Omental fat pad (tissue), 4 donors: ENCODE measurements at places on chromosomes 11 and 22. TPM values are rescaled to one million over a fixed set of nuclear protein-coding genes. Genes with fewer than 3 reads are reported as not detected.

PRR33 gene
- not detected for total RNA-seq

CDKN1C gene
- 144 TPM for total RNA-seq

RAD9A gene
- 9.7 TPM for total RNA-seq

RAB3IL1 gene
- 37.8 TPM for total RNA-seq

MUC2 gene
- not detected for total RNA-seq

DNA sequence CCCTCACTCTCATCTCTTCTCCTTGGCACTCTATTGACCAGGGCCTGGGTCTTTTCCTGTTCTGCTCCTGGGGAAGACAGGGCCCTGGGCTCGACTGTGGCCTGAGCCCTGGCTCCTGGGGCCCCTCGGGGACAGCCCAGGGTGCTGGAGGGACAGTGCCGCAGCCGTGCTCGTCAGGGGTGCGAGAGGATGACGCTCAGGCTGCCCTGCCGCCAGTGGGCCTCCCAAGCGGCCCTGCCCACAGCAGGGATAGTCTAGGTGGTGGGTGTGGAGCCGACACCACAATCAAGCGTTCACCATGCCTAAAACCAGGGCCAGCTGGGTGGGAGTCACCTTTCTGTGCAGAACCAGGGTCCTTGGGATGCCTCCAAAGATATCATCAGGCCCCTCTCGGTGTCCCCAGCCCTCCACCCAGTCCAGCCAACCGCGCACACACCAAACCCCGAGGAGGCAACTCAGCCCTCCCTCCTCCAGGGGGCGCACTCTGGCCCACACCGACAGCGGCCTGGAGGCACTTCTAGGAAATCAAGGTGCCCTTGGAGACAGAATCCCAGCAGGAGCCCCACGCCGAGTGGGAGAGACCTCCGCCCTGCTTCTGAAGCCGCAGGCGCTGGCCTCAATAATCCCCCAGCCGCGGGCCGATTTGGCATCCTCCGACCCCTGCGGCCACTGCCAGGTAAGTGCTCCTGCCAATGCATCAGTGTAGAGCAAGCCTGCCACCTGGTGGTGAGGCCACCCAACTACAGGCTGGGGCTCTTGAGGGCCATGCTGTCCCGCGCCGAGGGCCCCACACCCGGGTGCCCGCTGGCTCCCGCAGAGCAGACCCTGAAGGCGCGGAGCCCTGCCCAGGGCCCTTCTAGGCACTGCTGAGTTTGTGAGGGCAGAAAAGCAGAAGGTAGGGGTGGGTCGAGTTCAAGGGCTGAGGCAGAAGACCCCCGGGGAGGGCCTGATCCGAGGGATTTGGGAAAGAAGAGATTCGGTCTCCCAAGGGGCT is 496.4 kb downstream of the BUD13 start:
- peak; percentile 61 for DNase-seq

DNA sequence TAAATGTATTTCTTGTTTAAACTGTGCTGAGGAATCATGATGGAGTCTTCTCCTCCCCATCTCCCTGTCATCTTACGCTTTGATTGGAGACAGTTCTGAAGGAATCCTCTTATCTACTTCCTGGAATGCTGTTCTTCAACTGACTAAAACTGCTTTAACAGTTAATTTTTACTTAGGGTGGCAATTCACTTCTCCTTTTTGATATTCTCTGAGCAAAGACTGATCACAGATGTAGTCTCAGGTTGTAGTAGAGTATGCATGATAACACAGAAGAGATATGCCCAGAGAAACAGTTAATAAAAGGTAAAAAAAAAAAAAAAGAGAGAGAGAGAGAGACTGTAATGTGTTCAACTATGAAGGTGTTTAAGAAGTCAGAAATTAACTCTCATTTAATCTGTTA is 1.4 kb upstream of the CASP5 start:
- DNase-seq, result no peak

GRCh38 chr11:114348200-114349191 is 51.8 kb downstream of the C11orf71 start:
- no peak for DNase-seq

DNA sequence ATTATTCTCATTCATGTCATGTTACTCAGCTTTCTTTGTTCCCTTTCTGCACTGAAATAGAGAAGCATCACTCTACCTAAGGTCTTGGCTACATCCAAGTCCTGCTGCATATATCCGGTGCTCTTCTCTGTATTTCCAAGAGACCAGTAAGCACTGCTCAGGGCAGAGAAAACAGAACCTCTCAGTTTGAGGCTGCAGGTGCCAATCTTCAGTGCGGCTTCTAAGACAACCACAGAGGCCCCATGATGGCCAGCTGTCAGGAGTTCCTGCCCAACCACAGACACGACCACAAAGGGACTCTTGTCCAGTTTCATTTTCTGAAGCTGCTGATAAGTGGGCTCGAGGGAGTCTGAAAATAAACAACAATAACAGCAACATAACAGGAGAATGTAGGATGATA is 378.4 kb upstream of the PITPNB start:
- DNase-seq, result no peak

DNA sequence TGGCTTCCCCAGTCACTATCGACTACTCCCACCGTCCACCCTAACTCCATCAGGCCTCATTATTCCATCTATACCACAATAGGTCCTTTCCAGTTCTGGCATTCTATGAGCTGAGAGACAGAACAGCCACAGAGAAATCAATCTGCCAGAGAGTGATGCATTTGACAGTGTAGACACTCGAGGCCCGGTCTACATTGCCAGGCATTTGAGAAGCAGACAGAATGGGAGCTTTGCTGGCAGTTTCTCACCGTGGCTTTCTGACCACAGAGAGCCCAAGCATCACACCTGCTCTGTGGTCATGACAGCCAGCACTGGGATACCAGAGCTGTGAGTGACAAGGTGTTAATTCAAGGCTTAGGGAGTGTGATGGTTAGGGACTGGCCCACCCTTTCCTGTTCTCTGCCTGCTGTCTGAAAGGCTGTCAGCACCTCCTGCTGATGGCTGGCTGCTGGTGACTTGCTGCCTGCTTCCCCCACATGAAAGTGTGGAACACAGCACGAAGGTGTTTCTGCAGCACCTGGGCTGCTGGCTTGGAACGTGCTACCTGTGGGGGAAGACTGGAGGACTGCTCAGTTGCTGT is 137.8 kb downstream of the KIRREL3 start:
- DNase-seq, result no peak

- no peak for DNase-seq
Observed at GRCh38 chr11:114155116-114155515, 95.6 kb downstream of the ZBTB16 start.

DNA sequence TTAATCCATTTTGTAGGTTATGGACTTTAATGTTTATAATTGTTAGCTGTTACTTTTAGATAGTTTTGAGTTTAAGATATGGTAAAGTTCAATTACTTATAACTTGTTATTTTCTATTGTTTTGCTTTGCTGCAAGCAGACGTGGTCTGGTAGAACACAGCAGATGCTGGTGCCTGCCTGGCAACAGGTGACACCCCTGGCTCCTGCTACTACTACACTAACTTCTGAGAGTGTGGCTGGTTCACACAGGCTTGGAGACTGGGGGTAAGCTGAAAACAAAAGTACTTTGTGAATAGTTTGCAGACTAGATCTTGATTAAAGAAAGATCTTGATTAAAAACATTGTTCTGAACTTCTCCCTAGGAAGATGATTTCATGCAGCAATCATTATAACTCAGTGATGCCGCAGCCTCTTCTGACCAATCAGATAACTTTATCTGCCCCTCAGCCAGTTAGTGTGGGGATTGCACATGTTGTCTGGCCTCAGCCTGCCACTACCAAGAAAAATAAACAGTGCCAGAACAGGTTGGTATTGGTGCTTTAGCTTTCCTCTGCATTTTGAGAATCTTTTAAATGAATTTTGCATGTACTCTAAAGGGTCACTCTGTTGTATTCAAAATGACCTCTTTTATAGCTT is 90.4 kb downstream of the HIPK3 start:
- no peak for DNase-seq

DNA sequence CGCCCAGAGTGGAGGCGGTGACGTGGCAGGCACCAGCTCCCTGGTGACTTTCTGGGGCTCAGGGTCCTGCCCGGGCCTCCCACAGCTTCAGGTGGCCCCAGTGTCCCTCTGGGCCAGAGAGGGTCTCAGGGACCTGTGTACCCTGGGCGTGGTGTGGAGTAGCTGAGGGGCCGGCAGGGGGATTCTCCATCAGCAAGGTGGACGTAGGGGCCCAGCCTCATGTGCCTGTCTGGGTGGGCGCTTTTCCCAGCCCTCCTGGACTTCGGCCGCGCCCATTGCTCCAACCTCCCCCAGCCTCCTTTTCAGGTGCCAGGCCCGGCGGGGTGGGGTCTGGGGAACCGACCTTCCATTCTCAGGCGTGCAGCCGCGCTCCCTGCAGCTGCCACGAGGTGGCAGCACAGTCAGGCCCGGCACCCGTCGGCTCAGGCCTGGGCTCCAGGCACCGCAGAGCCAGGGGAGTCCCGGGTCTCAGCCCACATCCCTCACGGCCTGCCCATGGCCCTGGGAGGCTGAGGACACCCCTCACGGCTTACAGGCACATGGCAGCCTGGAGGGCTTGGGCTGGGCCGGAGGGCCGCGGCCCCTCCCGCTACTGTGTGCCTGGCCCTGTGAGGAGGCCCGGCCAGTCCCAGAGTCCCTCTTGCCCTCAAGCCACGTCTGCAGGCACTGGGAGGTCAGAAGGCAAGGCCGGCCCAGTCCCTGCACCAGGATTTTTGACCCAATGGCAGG is 19.9 kb upstream of the MUC5B start:
- peak; percentile 38 for DNase-seq

DNA sequence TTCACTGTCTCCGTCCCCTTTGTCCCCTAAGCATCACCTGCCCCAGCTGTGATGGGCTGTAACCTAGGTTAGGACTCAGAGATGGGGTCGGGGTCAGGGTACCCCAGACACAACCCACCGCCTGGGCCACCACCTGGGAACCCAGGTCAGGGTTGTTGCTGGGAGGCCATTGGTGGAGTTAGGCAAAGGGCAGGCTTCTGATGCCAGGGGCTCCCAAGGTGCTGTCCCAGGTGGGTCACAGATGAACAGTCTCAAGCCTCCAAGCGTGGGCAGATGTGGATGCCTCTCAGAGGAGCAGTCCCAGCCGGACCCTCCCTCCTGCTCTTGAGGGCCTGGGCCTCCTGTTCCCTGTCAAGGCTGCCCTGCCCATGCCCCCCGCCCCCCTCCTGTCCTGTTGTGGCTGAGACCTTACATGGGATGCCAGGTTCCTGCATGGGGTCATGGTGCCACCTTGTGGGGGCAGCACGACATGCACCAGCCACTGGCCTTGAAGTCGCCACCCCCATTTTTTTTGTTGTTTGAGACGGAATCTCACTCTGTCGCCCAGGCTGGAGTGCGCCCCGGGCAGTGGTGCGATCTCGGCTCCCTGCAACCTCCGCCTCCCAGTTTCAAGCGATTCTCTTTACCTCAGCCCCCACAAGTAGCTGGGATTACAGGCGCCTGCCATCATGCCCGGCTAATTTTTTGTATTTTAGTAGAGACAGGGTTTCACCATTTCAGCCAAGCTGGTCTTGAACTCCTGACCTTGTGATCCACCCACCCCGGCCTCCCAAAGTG is 12.1 kb downstream of the GATD1 start:
- DNase-seq, result no peak
